ENCODE measurements at places on chromosomes 5 and 9.
A peak's percentile ranks its signal among the peaks of the same experiment; 100 is the strongest.

DNA sequence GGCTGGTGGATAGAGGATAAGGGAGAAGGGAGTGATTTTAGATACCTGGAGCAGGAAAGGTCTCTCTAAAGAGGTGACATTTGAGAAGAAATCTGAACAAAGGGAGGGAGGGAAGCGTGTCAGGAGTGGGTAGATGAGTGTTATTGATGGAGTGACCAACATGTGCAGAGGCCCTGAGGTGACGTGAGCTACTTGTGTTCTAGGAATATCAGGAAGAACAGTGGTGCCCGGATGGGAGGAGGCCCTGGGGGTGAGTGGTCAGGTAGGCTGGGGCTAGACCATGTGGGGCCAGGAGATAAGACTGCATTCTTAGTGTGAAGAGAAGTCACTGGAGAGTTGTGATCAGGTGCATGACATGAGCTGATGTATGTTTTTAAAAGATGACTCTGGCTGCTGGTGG is 256.2 kb downstream of the ARHGAP26 start:
- DNase-seq = no peak

DNA sequence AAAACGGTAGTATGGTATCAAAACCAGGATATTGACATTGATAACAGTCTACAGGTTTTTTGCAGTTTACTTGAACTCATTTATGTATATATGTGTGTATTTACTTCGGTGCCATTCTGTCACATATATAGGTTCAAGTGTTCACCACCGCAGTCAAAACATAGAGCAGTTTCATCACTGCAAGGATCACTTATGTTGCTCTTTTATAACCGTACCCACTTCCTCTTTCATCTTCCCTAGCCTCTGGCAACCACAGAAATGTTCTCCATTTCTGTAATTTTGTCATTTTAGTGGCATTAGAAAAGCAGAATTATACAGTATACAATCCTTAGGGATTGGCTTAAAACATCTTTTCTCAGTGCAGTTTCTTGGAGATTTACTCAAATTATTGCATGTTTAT is 90.3 kb downstream of the SH3GL2 start:
- DNase-seq = no peak

DNA sequence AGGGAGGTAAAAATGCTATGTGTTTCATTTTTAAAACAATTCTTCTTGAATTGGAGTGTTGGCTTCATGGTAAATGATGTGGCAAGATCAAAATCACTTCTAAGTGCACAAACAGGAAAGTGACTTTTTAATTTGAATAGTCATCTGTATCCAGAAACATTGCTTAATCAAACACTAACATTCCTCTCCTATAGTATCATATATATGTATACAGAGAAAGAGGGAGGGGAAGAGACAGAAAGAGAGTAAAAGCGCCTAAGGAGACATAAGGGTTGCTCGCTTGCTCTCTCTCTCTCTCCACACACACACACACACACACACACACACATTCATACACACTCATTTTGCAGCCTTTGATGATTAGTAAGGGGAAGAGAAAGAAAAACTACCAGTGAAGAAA is 95.4 kb upstream of the PRDM9 start:
- DNase-seq = no peak

DNA sequence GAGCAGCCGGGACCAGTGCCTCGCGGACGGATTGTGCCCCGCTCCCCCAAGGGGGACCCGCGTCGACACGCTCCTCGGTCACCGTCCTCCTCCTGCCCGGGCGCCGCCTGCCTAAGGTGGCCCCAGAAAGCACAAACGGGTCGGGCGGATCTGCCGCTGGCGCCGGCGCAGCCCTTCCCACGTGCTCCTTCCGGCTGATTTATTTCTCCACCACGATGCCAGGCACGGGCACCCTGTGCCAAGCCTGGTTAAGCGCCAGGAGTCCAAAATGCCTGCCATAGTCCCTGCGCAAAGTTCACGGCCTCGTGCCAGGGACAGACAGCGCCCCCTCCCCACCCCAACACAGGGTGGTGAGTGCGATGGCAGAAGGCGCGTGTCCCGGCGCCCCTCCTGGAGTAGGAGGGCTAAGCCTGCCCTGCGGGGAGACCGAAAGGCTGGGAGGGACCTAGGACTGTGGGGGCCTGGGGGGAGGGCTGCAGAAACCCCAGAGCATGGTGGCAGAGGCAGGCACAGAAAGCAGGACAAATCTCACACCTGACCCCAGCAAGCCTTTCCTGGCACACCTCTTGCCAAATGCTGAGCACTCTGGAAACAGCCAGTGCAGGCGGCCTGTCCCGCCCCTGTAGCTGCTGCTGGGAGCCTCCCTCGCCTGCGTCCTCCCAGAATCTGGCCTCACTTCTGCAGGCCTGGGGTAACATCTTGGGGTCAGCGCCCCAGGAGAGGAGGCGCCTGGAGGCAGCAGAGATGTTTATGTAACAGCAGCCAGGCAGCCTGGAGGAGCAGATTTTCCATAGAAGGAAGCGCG is 1.1 kb upstream of the NOTCH1 start:
- no peak for DNase-seq

GRCh38 chr5:142201471-142201887 is 92.9 kb downstream of the NDFIP1 start:
- no peak for DNase-seq

DNA sequence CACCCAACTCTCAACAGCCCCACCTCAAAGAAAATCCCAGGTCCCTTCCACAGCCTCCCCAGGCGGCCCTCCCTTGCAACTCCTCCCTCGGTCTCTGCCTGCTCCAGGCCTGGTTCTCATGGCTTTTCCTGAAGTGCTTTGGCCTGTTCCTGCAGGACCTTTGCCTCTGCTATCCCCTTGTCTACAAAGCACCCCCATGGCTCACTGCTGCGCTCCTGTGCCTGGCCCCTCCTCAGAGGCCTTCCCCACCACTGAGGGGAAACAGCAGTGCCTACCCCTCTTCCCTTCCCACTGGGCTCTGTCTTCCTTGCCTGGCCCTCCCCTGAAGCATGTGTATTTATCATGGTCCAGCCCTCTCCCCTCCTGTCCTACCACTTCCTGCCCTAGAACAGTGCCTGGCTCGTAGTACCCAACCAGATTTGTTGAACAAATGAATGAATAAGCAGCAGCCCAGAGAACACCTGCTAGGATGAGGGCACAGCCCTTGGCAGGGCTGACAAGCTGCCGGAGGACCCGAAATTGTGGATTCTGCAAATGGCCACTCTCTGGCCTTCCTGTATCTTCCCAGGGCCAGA is 68.6 kb upstream of the LRRTM2 start:
- DNase-seq = no peak

- DNase-seq = peak; percentile 68
Observed at GRCh38 chr9:127825319-127826051, 22.8 kb downstream of the FPGS start.
